ENCODE measurements at places on chromosomes 4 and X.

- no peak for DNase-seq
These were observed 115.7 kb upstream of the FAM9B start for GRCh38 chrX:9149501-9150245.

- DNase-seq, result no peak
These were observed 105.0 kb downstream of the PALLD start for GRCh38 chr4:168601899-168602298.

- DNase-seq, result no peak
These were observed 210.6 kb downstream of the QDPR start for GRCh38 chr4:17301266-17301665.

DNA sequence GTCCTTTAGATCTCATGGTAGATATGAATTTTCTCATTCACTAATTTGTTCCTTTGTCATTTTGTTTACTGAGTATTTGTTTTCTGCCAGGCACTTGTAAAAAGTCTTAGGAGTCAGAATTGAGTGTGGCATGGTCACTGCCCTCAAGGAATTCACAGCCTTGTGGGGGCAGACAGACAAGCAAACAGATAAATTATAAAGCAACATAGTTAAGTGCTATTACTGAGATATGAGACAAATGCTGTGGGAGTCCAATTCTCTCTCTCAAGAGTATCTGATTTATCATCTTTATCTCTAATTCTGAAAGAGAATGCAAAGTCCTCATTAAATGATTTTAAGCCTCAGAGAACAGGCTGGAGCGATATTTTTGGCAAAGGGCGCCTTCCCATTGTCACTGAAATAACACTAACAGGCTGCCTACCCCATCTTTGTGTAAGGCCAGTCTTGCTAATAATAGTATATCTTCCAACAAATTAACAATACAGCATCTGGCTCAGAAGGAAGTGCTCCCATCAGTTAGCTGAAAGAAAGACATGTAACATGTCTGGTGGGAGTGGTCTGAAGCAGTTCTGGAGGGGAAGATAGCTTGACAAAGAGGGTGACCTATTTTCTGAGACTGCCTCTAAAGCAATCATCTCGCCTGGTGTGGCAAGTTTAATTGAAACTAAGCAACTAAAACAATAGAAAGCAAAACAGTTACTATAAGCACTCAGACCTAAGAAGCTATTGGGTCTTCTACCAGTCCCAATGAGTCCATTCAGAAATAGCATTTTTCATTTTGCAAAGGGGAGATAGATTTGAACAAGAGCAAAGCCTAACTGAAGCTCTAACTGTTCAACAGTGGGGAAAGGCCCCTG lies 61.5 kb upstream of the AMOT start:
- peak; percentile 0 for DNase-seq

All from G401 (cell line).